ENCODE measurements at places on chromosomes 5 and 9.

GRCh38 chr5:161676103-161676502 is 9.4 kb upstream of the GABRA6 start:
- DNase-seq: no peak

GRCh38 chr9:109307380-109308240 is 13.2 kb downstream of the EPB41L4B start:
- DNase-seq: no peak

GRCh38 chr9:120980951-120981350 is 54.4 kb upstream of the TRAF1 start:
- no peak for DNase-seq

- DNase-seq: no peak
Observed at GRCh38 chr9:8815219-8815618, 1015.6 kb upstream of the DMAC1 start.

DNA sequence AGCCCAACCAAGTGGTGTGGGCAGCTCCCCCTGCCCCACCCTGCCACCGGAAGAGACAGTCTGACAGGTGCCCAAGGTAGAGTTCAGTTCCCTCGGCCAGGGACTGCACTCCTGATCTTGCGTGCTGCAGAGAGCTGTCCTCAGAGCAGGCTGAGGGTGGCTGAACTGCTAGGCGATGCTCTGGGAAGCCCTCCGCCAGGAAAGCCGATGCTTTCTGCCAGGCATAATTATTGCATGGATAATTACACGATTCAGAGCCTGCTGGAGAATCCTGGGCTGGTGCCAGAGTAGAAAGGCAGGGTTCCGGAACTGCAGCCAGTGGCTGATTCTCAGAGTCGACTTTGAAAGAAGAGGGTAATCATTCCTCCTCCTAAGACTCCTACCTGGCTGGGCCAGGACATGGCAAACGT is 19.3 kb downstream of the KCNIP1 start:
- no peak for DNase-seq

DNA sequence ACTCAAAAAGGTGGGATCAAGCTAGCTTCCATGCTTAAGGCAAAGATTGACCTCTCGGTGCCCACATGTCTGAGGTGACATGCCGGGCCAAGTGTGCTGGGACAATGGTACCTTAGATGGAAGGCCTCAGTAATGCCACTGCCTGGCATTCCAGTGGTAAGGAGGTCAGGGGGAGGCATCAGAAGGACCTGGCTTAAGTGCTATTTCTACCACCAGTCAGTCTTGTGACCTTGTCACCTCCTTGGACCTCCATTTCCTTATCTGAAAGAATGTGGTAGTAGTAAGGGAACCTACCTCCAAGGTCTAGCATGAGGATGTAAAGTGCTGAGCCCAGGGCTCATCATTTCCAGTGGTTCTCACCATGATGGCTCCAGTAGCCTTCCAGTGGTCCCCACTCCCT is 8.9 kb downstream of the C5orf52 start:
- no peak for DNase-seq

- DNase-seq: no peak
Observed at GRCh38 chr5:143619040-143619439, 192.9 kb upstream of the HMHB1 start.
